ENCODE measurements at places on chromosomes 2 and 18. TPM values are rescaled to one million over a fixed set of nuclear protein-coding genes. Genes with fewer than 3 reads are reported as not detected.

LYPD1 gene
- 308 TPM for total RNA-seq

GRCh38 chr2:236793023-236794011, 223.7 kb downstream of the ACKR3 start:
- DNase-seq, result no peak

- no peak for DNase-seq
Measured at GRCh38 chr2:152594022-152594766, 123.1 kb downstream of the PRPF40A start.

ABHD1 gene
- 0.78 TPM for total RNA-seq

DNA sequence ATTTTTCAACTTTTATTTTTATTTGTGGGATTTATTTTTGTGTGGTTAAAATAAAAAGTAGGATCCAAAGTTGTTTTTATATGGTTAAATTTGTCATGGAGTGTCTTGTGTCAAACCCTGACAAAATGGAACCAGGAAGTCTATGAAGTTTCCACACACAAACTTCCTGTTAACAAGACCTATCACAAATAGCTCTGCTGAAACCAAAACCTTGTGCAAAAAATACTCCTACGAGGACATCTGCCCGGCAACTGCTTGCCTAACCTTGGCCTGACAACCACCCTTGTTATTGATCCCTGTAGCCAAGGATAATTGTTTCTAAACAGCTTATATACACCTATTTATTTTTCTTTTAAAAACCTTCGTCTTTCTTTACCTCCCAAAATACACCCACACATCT, 389.6 kb downstream of the TRIB2 start:
- DNase-seq, result no peak

TDRD15 gene
- total RNA-seq, result not detected

DNA sequence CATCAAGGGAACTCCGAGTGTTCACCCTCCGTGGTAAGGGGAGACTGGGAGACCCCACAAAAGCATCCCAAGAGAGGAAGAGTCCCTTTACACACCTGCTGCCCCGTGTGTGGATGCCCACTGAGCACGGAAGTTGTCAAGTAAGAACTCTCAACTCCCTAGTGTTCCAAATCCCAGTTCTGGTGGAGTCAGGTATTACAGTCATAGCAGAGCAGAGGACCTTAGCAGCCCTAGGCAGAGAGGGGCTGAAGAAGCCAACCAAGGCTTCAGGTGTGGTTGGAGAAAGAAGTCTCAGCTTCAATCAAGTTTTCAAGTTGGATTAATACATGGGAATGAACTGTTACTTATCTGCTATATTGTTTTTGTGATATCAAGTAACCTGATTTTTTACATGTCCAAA, 512.5 kb downstream of the RNF144A start:
- no peak for DNase-seq

DNA sequence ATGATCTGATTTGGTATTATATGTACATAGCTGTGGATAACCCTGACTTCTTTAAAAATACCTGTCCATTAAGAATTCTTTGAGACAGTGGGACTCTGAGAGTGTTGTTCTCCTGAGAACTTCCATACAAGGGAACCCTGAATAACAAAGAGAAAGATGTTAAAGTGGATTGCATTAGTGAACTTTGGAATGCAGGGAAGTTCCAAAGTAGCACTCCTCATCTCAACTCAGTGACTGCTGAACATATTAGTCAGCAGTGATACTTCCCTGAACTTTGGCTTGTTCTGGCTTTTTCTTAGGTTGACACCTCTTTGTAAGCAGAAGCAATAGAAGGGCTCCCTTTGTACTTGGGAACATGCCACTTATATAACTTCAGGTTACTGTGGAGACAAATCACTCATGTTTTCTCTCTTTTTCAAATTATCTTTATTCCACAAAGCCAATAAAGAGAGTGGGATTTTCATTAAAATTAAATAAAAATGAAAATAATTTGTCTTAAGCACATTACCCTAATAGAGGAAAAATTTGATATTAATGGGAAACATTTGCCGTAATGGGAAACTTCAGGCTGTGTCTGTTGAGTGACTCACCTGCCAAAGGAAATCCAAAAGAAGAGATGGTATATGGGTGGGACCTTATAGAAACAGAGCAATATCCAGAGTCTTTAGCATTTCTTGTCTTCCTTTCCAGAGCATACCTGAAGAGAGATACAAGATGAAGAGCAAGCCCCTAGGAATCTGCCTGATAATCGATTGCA, 33.3 kb downstream of the CFLAR start:
- peak; percentile 89 for DNase-seq

DNA sequence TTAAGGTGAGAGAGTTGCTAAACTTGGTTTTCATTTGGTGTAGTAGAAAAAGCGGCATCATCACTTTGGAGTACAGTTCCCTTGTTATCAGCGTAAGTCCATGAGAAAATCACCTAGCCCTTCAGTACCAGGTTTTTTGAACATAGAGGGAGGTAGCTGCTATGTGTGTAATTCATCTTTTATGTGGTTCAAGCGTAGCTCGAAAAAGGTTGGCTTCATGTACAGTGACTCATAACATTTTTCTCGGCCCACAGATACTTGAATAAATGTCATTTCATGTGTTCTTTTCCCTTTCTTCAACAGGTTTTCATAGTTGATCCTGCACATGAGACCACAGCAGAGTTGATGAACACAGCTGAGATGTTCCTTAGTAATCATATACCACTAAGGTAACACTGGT, 43.6 kb downstream of the UGGT1 start:
- DNase-seq, result no peak

- DNase-seq, result no peak
Measured at GRCh38 chr2:74457549-74458131, 598 bp upstream of the WBP1 start.

DNA sequence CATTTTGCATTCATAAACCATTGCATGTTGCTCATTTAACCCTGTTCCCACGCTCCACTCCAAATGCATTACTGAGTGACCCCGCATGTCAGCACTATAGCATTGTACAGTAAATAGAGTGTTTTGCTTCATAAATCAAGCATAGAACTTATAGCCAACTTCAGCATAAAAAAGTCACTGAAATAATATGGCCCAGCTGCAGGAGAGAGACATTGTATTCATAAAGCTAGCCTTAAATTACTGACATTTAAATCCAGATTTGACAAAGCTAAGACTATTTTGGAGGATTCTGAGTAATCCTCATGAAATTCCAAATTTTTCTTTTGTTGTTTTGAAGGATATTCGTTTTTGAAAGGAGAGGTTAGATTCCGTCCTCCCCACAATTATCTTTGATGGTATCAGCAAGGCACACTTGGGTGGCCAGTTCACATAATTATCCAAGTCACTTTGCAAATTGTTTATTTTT, 320.9 kb upstream of the TCF4 start:
- no peak for DNase-seq

- DNase-seq, result no peak
Measured at GRCh38 chr2:24926602-24927252, 6.7 kb upstream of the ADCY3 start.

GRCh38 chr2:48313036-48313877, 216.7 kb upstream of the STON1 start:
- no peak for DNase-seq

CAD gene
- total RNA-seq, result 37.0 TPM

MATN3 gene
- total RNA-seq, result 3.6 TPM

CTLA4 gene
- total RNA-seq, result not detected

DNA sequence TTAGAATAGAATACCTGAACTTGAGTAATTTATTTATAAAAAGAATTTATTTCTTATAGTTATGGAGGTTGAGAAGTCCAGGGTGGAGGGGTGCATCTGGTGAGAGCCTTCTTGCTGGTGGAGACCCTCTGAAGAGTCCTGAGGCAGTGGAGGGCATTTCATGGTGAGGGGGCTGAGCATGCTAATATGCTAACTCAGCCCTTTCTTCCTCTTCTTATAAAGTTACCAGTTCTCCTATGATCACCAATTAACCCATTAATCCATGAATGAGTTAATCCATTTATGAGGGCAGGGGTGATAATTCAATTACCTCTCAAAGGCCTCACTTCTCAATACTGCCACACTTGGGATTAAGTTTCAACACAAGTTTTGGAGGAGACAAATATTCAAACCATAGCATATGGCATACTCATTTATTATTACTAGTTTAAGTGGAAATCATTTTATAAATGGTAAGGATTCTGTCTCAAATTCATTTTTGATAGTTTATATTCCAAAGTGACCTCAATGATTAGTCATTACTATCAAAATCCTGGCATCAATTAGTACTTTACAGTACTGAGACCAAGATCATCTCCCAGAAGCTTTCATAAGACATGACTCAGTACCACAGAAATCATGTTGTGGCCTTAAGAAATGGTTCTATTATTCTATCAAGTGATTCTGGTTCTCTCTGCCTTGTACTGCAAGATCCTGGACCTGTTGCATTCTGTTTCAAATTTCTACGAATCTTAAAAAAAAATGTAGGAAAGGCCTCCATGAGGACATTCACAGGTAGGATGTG, 5.5 kb downstream of the ZNF396 start:
- no peak for DNase-seq

- DNase-seq, result no peak
Measured at GRCh38 chr2:30912056-30912455, 104.8 kb upstream of the CAPN13 start.

DNA sequence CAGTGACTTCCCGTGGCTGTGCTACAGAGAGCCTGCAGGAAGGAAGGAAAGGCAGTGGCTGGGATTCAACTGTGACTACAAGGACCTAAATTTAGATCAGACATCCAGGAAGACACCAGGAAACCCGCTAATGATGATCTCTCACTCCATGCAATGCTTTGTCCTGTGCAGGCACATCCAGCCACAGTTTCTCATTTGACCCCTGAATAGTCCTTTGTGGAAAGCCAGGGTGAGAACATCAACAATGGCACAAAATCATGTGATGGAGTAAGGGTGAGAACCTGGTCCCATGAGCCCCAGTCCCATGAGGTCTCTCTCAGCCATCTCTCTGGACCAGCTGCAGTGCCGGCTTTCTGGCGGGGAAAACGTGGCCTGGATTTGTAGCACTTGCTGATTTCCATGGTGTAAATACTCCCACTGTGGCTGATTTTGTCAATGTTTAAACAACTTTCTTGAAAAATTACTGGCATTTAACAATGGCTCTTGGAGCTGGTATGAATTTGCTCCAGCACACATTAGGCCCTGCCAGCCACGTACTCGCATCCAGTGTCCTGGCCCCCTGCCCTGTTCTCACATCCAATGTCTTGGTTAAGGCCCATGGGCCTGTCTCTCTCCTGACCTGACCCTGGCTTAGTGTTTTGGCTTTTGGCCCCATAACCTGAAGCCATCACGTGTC, 159.0 kb upstream of the HAAO start:
- DNase-seq, result no peak

- DNase-seq, result no peak
Measured at GRCh38 chr18:3902676-3903075, 452.7 kb downstream of the TGIF1 start.

GRCh38 chr2:147250652-147251356, 594.0 kb upstream of the ACVR2A start:
- DNase-seq, result no peak

GRCh38 chr2:118830881-118831280, 16.6 kb downstream of the EN1 start:
- DNase-seq, result no peak

DNA sequence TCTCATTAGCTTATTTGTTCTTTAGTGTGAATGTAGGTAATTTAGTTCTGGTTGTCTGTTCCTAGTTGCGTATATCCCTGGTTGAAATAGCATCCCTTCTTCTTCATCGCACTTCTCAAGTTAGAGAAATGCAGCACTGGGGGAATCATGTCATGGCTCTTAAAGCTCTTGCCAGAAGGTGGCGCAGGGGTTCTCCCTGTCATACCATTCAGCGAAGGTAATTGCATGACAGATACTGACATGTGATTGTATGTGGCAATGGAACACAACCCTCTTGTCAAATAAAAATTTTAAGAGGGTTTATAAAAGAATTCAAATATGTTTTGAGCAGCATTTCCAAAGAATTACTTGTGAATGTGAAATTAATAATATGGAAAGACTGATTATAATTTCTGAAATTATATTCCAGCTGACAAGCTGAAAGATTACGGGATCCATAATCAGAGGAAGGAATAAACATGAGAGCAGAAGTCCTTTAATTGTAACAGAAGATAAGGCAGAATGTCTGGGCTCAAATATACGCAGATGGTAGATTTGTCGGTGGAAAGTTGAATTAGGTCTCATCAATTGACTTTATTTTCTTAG, 411.7 kb downstream of the DSEL start:
- peak; percentile 15 for DNase-seq

DNA sequence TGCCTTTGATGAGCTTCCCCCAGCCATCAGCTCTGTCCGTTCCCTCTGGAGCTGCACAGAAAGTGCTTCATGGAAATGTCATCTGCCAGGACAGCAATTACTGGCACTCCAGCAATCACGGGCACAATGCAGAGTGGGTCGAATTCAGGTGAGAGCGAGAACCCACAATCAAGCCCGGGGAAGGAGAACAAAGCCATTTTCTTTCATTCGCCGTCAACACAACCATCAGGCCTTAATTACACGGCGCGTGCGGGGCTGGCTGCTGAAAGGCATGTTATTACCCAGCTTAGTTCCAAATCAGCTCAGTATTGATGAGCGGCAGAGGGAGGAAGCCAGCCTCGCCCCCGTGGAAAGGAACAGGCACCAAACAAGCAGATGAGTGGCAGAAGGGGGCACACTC, 143.9 kb downstream of the MYT1L start:
- DNase-seq, result no peak

DNA sequence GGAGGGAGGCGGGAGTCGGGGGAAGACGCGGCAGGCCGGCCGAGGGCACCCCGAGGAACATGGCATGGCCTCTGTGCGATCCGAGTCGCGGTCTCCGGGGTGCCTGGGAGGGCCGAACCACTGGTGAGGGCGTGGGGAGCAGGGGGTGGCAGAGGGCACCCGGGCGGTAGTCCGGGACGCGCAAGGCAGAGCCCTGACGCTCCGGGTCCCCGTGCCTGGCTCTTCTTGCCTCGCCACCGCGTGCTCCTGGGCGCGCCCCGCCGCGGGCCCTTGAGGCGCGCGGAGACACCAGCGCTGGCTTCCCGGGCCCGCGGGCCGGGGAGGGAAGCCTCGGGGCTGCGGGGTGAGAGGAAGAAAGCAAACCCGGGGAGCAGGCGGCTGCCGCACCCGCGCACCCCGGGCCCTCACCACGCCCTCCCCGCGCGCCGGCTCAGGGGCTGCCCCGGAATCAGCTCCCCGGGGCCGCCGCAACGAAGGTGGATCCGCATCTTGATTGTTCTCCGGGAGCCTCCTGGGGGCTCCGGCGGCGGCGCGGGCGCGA, 4.3 kb downstream of the SOX11 start:
- DNase-seq, result no peak

- DNase-seq, result no peak
Measured at GRCh38 chr2:205375461-205376448, 306.5 kb upstream of the NRP2 start.

- no peak for DNase-seq
Measured at GRCh38 chr2:102144128-102144527, 1.6 kb downstream of the IL1R1 start.

SULT1C2 gene
- total RNA-seq, result 42.8 TPM

PKDCC gene
- 2.1 TPM for total RNA-seq

Measured in Caki2 (cell line).